ENCODE measurements at places on chromosomes 7 and 10. TPM values are rescaled to one million over a fixed set of nuclear protein-coding genes. Genes with fewer than 3 reads are reported as not detected.

DNA sequence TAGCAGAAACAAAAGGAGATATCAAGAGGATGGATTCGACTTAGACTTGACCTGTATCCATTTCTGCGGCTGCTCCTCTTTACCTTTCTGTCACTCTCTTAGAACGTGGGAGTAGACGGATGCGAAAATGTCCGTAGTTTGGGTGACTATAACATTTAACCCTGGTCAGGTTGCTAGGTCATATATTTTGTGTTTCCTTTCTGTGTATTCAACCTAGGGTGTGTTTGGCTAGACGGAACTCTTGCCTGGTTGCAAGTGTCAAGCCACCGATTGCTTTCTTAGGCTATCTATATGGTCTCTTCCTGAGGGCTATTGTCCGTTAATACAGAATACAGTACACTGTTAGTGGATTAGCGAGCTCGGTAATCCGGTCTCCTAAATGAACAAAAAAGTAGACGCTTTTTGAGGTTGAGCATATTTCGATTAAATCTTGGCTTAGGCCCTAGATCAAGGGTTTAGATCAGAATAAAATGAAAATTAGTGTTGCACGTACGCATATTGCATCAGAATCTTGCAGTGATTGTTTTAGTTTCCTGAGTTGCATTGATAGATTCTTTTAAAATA, 1.2 kb downstream of the PTEN start:
- no peak for DNase-seq

DNA sequence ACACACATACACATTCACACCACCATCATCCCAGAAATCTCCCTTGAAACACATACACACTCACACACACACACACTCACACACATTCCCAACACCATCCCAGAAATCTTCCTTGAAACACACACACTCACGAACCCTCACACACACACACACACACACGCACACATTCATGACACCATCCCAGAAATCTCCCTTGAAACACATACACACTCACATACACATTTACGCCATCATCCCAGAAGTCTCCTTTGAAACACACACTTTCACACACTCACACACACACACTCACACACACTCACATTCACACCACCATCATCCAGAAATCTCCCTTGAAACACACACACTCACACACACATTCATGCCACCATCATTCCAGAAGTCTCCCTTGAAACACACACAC, 360 bp upstream of the OPN4 start:
- DNase-seq: no peak

- peak; percentile 24 for DNase-seq
Measured at GRCh38 chr10:132158122-132158741, 28.5 kb upstream of the DPYSL4 start.

DNA sequence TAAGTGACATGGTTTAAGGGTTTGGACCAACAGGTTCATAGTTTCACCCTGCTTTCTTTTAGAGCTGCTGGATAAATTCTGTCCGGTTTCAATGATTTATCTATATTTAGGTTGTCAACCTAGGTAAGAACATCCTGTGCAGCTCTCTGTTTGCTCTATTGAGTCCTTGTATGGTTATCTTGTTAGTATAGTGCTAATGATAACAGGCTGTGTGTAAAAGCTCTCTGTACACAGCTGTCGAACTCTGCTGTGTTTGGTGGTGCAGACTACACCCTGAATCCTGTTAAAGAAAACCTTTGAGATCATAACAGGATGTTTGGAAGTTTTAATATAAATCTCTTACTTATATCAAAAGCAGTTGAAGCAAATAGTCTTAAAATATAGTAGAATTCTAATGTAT, 219.2 kb downstream of the SDK1 start:
- no peak for DNase-seq

GRCh38 chr10:128027822-128028507, 98.3 kb downstream of the MKI67 start:
- peak; percentile 61 for DNase-seq

DNA sequence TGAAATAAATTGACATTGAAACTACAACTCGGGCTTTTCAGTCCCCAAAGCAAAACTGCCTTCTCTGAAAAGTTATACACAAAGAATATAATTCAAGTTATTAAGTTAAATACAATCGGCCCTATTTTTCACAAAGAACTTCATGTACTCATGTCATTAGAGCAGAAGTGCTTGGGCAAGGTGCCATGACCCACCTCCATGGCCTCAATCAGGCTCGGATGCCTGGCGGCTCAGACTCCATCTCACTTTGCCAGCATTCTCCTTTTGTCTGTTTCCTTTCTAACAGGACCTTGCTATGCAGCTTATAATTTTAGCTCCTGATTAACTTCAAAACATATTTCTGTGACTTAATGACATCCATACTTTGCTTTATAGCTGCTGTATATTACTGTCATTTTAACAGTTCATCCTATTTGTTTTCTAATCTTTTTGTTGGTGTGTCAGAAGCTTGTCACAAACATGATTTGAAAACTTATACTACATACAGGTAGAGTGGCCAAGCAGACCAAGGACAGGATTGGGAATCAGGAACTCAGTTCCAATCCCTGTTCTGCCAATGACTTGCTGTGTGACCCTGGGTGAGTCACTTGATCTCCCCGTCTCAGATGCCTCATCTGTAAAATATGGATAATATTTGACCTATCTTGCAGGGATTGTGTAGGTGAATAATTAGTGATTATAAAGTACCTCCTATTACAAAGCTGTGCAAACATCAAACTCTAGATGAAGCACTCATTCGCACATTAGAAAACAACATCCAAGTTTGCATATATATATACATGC, 60.8 kb upstream of the ITGA8 start:
- peak; percentile 57 for DNase-seq

PIP gene
- not detected for polyA plus RNA-seq

All from aorta (tissue), 5 donors.